ENCODE measurements at places on chromosomes 7 and 10.
A peak's percentile ranks its signal among the peaks of the same experiment; 100 is the strongest.

- DNase-seq: peak; percentile 71
Measured at GRCh38 chr10:4131407-4132215, 346.6 kb upstream of the KLF6 start.

GRCh38 chr10:11213137-11213536 lies 195.5 kb downstream of the CELF2 start:
- DNase-seq: no peak

DNA sequence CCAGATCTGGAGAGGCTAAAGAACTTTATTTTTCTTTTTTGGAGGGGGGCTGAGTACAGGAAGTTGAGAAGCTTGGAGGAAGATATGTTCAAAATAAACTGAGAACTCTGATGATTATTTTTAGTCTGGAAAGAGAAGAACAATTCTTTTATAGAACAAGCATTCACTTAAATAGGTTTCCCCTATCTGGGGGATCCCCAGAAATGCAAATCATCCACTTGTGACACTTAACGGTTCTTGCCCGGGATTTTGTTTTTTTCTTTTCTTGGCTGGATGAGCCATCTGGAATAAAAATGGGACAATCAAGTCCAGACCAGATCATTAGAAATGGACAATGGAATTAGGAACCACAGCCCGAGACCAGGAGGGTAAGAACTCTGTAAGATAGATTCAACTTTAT lies 95.9 kb upstream of the EGR2 start:
- no peak for DNase-seq

DNA sequence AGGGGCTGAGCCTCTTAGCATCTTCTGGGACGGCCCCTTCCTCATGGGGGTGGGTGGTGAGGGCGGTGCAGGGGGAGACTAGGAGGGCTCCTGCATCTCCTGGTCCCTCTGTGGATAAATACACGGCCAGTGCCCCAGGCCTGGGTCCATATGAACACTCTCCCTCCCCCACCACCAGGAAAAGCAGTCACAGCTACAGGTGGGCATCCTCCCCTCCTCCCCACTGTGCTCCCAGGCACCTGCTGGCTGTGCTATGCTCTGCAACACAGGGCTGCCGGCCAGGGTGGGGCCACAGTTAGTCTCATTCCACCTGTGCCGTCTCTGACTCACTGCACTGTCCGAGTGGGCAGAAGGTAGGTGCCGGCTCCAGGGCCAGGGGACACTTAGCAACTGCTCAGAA lies 87.3 kb upstream of the INSIG1 start:
- no peak for DNase-seq

GRCh38 chr7:13560441-13560840 lies 429.0 kb downstream of the ETV1 start:
- DNase-seq: no peak

DNA sequence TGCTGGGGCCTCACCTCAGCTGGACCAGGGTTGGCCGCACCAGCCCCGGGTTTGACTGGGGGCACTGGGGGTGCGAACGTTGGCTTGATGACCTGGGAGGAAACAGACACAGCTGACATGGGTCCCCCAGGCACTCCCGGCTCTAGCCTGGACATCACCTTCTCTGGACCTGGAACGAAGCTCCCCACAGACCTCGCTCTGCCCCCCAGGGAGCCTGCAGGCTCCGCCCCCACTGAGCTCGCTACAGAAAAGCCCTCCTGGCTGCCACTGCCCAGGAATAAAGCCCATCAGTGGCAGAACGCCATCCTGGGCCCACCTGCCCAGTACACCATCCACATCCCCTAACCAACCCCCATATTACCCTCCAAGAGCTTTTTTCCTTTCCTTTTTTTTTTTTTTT lies 13.0 kb downstream of the ADAM8 start:
- DNase-seq: no peak

DNA sequence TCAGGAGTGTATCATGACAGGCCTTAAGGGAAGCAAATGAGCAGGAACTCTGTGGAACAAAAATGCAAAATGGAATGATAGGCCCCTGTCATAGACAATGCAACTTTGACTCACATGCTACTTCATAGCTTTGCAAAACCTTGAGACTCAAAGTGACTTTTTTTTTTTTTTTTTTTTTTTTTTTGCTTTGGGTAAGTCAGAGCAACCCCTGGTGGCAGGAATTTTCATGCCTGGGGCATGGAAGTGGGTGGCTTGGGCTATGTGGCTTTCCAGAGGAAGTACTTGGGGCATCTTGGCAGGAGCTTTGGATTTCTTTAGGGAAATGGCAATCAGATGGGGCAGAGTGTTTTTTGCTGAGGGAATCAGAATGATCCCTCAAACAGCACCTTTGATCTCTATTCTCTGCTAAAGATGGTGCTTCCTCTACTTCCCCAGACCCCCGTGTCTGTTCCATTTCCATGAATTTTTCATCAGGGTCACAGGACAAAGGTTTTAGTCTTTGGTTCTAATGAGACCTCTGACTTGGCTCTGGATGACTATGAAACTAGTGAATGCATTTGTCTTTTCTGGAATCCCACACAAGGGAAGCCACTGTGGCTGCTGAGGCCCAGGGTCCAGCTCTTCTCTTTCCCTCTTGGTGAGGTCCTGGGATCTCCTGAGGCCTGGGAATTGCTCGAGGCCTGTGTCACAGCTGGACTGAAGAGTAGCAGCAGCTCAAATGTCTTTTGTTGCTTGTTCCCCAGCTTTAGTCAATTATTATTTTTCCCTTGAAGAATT lies 62.8 kb downstream of the TACC2 start:
- no peak for DNase-seq

DNA sequence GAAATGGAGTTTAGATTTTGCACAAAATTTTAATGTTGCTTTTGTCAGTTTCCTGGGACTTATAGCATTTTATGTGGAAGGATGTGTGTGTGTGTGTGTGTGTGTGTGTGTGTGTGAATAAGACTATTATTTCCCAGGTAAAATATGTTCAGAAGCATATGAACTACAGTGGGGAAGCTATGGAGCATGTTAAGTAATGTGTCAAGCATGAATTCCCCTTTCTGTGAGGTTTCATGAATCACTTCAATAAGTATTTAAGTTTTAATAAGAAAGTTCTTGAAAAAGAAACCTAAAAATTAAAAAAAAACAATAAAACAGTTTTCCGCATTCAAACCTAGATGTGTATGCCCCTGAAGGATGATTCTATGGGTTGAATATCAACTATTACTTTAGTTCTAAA lies 693 bp downstream of the CREB5 start:
- DNase-seq: no peak

DNA sequence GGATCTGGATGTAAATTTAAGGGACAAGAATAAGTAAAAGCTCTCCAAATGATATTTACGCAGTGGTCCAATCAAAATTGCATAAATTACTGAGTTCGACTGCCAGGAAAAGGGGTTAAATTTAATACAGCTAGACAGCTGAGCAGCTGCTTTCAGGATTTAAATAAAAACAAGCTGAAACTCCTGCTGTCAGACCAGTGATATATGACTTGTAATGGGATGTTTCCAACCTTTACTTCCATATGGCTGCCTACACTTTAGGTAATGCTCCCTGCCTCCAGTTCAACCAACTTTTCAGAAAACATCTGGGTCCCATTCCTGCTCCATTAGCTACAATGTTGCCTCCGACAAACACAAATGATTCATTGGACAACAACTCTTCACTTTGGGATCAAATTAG lies 326.3 kb upstream of the DGKB start:
- DNase-seq: no peak

DNA sequence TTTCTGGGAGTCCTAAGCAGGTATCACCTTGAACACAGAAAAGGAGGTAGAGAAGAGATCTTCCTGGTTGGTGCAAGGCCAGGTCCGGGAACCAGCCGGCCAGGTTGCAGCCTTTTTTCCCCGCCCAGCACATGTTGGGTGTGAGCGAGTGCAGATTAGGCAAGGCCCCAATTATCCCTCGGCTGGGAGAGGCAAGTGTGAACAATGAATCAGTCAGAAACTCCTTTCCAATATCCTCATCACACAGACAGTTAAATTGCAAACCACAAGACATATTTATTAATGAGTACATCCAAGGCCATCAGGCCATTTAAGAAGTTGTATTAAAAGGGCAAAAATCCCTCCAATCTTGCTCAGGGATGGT lies 115.0 kb upstream of the AFAP1L2 start:
- DNase-seq: no peak

- no peak for DNase-seq
Measured at GRCh38 chr7:104480529-104480928, 152.1 kb downstream of the LHFPL3 start.

DNA sequence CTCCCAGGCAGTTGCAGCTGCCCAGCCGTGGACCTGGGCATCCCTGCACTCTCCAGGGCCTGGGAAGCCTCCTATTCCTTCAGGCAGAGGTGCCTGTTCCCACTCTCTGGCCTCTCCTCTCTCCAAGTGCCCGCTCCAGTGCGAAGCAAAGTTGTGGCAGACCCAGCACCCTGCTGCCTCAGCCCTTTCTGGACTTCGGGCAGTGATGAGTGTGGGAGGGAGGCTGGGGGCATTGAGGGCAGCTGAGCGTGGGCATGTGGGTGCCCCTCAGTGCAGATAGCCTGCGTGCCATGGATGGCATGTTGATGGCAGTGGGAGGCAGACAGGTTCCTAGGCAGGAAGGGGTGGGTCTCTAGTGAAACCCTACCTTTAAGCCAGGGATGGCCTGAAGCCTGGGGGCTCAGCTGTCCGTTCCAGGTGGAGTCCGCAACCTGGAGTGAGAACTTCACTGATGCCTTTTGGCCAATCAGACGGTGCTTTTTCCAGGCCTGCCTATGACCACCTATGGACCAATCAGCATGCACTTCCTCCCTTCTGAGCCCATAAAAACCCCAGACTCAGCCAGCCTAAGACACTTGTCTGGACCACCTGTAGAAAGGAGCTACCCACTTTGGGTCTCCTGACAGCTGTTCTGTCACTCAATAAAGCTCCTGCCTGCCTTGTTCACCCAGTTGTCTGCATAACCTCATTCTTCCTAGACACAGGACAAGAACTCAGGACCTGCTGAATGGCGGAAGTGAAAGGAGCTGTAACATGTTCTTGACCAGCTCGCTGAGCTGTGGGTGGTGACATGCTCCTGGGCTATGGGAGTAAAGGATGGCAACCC lies 26.1 kb downstream of the SVIL start:
- no peak for DNase-seq

DNA sequence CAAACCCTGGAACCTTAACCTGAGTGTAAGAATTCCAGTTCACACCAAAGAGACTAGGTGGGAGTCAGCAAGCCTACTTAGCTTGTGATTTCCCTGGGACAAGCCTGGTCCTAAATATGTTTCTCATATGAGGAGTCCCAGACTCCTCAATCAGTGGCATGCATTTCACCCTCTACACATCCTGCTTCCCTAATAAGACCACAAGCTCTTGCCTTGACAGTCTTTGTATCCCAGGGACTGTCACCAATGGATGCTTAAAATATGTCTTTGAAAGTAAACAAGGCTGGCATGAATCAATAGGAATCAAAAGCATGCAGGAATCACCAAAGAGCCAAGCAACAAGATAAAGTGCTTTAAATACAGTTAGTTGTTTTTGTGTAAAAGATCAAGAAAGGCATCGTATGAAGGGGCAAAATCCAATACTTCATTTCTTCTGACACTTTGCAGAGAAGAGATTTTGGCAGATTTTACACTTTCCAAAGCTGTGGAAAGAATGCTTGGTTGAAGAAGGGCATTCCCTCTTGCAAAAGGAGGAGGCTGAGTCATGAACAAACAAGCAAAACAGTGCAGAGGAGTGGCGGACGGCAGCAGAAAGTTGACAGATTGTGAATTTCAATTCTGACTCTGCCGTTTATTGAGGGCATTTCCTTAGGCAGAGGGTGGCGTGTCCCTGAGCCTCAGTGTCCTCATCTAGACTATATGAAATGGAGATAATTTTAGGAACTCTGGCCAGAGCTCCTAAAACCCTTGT lies 8.5 kb upstream of the NFE2L3 start:
- DNase-seq: no peak

- DNase-seq: no peak
Measured at GRCh38 chr10:116133634-116134033, 139.4 kb downstream of the GFRA1 start.

DNA sequence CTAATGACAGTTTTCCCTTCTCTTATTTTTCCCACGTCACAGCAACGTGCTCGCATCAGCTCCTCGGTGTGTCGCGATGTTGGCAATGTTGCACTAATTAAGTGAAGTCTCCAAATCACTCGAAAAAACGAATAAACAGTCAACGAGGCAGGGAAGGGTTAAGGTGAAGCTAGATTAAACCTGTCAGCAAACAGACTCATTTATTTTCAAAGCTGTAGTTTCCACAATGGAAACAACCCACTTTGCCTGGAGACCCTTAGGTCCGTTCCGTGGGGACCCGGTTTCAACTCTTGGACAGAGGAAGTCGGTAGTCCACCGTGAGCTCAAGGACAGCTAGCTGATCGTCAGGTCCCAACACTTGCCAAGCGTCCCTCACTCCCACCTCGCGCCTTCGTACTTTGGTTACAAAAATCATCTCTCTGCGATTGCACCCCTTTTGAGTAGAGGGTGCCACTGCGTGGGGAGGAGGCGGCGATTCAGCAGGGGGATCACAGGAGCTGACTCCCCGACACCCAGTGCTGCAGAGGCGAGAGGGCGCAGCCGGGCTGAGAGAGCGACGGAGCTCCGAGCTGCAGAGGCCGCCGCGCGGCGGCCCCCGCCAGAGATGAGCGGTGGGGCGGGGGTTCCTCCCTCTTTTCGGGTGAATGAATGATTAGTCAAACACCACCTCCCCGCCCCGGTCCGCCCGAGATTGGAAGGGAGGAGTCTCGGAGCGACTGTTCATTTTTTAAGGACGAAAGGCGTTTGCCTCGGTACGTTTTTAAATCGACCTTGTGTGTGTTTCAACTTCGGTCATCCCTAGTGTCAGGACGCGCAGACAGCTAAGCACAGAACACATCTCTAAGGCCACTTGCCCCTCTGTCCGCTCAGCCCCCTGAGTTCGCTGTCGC lies 1.3 kb upstream of the BMPER start:
- DNase-seq: peak; percentile 13

GRCh38 chr7:32069116-32069650 lies 1.0 kb downstream of the PDE1C start:
- no peak for DNase-seq

DNA sequence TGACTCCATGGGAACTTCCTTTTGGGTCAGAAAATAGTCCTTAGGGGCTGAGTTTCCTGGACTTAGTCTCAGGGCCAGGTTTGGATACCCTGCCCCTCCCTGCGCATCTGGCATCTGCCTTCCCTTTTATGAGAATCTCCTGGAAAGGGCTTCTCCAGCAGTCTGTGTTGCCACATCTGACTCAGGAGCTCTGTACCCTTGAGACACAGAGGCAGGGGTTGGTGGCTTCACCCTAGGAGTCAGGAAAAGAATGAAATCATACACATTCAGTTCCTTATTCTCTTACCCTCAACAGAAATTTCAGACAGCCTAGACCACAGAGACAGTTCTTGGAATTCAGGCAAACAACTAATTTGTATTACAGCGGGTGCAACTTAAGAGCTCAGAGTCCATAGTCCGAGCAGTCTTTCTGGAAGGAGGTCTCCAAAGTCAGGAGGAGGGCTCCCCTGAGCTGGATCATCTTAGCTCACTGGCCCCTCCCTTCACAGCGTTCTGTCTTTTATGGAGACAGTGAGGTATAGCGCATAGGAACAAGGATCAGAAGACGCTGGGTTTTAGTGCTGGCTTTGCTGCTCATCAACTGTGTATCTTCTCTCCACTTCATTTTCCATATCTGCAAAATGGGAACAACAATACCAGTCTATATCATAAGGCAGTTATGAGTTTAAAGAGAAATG lies 3.0 kb upstream of the PLAU start:
- DNase-seq: no peak

- DNase-seq: no peak
Measured at GRCh38 chr10:73865107-73865458, 9.3 kb downstream of the CAMK2G start.

- DNase-seq: no peak
Measured at GRCh38 chr7:129771928-129772479, 160.5 kb downstream of the NRF1 start.

Measured in GM06990 (cell line).